ENCODE measurements at places on chromosomes 12 and 14. TPM values are rescaled to one million over a fixed set of nuclear protein-coding genes. Genes with fewer than 3 reads are reported as not detected.

DNA sequence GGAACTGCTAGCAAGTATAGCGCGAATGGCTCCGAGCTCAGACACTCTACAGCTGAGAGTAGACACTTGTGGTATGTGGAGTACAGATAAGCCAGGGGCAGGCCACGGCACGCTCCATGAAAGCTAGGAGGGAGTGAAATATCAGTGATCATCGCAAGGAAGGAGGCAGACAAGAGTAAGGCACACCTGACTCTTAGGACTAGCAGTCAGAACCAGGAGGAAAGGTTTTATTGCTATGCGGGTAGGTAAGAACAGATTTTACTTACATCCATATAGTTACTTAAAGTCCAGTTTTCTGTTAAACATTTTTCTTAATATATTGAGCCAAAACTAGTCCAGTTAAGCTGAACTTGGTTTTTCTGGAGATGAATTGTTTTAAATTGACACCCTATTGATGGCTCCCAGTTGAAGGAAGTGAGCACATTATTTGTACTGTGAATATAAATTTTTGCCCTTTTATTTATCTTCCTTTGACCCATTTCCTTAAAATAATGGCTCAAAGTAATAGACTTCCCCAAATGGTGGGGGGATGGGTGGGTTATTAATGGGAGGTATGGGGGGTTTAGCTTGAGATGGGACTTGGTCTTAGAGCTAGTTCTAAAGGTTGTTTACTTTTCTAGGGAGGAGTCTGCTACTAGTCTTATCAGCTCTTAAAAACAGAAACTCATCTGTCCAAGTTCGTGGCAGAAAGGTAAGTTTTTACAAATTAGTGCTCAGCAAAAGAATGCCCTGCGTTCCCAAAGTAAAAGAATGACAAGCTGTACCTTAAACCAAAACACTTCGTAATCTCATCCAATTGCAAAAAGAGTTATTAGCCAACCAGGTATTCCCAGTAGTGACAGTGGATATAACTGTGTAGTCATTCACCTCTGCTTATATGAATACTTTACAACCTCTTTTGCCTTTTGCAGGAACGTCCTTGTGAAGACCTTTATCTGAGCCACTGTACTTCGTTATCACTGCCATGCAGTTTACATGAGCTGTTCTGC, 5.8 kb downstream of the HNRNPA1 start:
- DNase-seq = no peak

- no peak for DNase-seq
These were observed 34.3 kb upstream of the DCN start for GRCh38 chr12:91216871-91217270.

DNA sequence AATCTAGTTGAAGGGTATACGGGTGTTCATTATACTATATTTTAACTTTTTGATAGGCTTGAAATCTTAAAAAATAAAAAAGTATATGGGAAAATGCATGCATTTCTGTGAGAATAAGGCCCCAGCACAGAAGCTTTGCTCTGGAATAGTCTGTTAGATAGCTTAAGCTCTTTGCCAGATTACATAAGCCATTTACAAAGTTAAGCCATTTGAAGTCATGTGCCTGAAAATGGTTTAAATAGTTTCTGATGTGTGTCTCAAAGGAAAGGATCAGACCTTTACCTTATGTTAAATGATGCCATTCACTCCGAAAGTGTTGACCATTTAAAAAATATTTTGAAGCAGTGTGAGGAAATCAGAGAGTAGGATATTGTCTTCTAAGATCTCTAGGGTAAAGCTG, 51.3 kb downstream of the WASHC4 start:
- DNase-seq = no peak

DDX11 gene
- total RNA-seq = 37.1 TPM

DNA sequence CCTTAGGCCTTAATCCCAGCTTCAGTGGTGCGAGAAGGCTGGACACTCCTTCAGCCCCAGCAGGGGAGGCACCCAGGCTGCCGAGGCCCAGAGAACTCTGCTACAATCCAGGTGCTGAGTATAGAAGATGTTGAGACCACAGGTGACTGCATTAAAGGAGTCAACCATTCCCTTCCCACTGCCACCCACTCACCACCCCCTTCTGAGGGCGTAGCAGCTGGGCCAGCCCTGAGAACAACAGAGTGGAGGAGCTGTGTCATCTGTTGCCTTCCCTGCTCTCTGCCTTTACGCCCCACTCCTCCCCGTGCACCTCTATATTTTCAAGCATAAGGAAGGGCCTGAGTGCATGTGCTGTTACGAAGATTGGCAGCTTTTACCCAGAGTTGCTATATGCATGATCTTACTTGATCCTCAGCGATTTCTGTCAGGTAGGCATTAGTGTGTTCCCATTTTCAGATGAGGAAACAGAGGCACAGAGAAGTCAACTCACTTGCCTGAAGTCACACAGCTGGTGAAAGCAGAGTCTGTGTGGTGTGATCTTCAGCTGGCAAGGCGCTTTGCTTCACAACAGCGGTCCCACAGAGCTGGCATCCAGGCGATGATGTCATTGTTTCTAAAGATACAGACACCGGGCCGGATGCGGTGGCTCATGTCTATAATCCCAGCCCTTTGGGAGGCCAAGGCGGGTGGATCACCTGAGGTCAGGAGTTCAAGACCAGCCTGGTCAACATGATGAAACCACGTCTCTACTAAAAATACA, 46.7 kb downstream of the RIN3 start:
- no peak for DNase-seq

TULP3 gene
- total RNA-seq = 18.2 TPM

DAD1 gene
- 148 TPM for total RNA-seq

DNA sequence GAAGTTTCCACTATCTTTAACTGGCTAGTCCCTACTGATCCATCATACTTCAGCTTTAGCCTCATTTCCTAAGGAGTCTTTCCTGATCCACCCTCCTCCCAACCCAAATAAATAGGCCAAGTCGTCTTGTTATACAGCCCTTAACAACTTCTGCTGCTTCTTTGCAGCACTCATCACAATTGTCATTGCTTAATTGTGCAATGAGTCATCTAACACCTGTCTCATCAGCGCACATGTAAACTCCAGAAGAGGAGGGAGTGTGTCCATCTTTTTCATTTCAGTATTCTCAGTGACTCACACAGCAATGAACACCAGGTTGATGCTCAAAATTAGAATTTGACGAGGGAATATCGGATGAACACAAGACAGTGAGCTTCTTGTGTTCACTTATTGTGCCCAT, 87.3 kb downstream of the SUDS3 start:
- no peak for DNase-seq

GRCh38 chr12:68276402-68276930, 23.1 kb upstream of the IL22 start:
- DNase-seq = no peak

SYNDIG1L gene
- total RNA-seq = not detected

- DNase-seq = no peak
These were observed 89.8 kb downstream of the CRADD start for GRCh38 chr12:93766796-93767523.

GRCh38 chr12:102120886-102121285, 903 bp downstream of the PARPBP start:
- DNase-seq = peak; percentile 13

- DNase-seq = no peak
These were observed 50.5 kb upstream of the CCDC196 start for GRCh38 chr14:66435683-66436082.

KLHL33 gene
- total RNA-seq = 0.12 TPM

DNA sequence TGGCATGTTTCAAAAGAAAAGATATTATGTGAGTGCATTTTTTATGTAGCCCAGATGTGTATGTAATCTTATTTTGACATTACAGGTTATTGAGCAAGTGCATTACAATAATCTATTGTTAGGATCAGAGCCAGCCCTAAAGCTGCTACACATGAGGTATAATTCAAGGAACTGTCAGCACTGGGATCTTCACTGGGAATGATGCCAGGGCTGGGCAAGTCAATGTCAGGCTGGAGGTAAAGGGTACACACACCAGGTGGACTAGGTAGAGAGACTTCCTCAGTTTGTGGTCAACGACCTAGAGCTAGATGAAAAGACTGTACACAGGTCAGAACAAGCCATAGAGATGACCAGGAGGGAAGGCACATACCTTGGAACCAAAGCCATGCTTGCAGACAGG, 15.4 kb downstream of the TRIM9 start:
- peak; percentile 44 for DNase-seq

DNA sequence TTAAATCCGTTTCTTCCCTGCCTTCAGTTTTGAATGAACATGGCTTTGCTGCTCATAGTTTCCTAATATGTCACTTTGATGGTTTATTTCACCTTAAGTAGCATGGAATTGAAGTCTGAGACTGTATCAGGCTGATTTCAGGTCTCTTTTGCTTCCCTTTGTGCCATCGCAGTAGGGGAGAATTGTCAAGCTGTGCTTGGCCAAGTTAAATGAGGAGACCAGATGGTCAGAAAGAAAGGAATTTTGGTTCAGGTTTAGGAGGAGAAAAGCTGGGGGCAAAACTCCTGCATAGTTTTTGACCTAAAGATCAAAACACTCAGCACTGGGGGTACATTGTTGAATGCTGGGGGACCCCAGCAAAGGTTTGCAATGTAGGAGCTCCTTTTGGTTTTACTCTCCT, 398.4 kb downstream of the NUAK1 start:
- DNase-seq = no peak

GRCh38 chr14:61196792-61197191, 84.3 kb downstream of the TMEM30B start:
- DNase-seq = no peak

DNA sequence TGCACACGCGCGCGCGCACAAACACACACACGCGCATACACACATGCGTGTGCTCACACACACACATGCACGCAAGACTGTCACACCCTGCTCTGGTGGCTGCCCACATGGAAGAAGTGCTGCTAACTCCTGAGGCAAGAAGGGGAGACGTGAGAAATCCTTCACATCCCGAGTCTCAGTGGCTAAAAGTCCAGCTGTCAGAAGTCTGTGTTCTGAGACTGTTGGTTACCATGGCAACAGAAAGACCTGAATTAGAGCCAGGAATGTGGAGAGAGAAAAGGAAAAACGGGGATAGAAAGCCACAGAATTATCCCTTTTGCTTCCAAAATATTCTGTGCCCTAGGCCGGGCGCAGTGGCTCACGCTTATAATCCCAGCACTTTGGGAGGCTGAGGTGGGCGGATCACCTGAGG, 71.2 kb downstream of the PPFIBP1 start:
- no peak for DNase-seq

DNA sequence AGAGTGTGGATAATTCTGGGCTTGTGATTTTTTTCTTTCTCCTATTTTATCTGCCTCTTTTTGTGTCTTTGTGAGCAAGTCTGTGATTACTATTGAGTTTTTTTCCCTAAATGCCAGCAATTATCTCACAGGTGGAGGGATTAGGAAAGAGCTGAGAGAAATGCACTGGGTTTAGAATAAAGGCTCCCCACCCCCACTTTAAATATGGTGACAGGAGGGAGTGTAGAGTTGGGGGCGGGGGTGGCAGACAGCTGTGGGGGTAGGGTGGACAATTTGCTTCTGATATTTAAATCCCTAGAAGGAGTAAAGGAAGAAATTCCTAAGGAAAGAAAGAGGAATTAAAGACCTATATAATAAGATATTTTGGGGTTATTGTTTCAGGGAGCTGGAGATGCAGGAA, 145.9 kb downstream of the NRXN3 start:
- DNase-seq = no peak

DNA sequence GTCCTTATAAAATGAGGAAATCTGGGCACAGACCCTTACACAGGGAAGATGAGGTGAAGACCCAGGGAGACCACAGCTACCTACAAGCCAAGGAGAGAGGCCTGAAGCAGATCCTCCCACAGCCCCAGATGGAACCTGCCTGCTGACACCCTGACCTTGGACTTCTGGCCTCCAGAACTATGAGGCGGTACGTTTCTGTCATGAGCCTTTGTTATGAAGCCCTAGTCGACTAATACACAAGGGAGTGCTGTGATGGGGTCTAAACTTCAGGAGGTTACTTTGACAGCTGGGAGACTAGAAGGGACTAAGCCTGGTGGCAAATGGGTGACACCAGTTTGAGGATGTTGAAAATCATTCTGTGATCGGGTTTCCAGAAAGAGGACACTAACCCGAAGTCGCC, 85.0 kb downstream of the RNF34 start:
- DNase-seq = no peak

DNA sequence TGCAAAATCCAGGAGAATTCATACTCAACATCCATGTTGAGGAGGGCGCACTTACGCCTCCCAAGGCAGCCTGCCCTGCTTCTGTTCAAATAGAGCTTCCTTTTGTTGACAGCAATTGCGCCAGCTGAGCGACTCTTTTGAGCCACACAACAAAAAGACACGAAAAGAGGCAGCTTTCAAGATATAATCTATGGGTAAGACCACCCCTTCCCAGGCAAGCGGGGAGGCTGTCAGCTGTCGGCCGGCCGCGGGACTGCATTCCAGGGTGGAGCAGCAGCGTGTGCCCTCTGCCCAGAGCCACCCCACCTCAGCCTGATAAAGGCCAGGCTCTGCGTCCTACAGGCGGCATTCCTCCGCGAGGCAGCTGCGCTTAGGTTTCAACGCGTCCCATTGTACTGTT, 15.8 kb upstream of the STAB2 start:
- peak; percentile 39 for DNase-seq

DNA sequence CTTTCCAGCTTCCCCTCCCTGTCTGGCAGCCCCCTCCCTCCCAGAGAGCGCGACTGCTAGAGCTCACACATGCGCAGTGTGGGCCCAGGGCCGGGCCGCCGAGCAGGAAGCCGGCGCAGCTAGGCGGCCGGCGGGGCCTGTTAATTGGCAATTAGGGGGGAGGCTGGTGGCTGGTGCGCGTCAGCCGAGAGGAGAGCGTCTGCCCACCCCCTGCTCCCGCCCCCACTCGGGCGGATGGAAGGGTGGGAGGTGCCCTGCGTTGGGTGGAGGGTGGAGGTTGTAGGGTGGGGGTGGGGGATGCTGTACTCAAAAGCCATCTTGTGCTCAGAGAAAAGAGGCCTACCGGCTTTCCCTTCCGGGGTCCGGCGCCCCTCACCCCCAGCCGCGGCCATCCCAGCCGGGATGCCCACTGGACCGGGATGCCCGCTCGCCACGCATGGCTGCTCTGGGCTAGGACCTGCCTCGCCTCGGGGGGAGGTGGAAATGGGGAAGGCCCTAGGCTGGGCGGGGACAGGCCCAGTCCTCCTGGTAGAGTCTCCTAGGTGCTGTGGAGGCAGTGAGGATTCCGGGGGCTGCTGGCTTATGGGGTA, 9.2 kb downstream of the HOXC8 start:
- peak; percentile 71 for DNase-seq

- DNase-seq = no peak
These were observed 183.5 kb upstream of the PLEKHG7 start for GRCh38 chr12:92519284-92519683.

DNA sequence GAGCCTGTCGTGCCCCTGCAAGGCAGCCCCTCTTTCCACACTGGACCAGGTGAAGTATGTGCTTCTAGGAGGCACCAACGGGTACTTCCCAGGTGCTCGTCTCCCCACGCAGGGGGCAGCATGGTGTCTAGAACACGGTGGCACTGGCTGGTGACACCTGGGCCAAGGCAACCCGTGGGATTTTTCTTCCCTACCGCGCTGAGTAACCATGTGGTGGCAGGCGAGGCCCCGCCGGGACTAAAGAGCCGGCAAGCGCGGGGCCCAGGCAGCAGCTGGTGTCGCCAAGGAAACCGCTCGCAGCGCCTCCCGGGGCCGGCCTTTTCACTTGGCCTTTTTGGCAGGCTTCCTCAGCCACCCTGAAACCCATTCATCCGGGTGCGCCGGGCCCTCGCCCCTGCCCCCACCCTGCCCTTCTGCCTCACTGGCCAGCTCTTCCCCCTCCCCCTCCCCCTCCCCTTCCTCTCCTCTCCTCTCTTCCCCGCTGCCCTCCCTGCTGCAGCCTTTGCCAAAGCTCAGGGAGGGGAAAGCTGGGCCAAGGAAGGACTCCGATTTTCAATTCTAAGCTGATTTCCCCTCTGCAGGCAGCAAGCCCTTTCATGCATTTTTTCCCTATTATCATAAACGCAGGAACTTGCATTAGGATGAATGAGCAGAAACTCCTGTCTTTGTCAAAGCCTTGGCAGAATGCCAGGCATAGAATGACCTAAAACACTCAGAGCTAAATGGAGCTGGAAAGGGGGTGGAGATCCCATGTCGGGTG, 81.2 kb downstream of the IRF2BPL start:
- peak; percentile 89 for DNase-seq

Data from mucosa of descending colon (tissue), 3 donors.